ENCODE measurements at places on chromosomes 13 and 19.

- no peak for DNase-seq
Observed at GRCh38 chr19:3683405-3684053, 16.7 kb downstream of the PIP5K1C start.

- no peak for DNase-seq
Observed at GRCh38 chr13:93956426-93956825, 523.1 kb downstream of the DCT start.

GRCh38 chr19:48190288-48190884, 19.9 kb downstream of the ZSWIM9 start:
- DNase-seq: peak; percentile 87

DNA sequence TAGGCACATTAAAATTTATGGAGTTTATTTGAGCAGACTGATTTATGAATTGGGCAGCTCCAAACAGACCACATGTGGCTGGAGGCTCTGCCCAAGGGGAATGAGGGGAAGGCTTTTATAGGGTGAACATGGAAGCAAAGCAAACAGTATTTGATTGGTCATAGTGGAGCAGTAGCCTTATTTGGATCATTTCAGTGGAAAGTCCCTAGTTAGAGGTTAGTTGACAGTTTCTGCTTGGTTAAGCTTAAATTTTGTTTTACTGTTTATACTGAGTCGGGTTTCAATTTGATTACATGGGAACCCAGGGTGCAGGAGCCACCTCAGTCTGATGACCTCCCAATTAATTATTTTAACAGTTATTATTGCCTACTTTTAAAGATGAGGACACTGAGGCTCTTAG, 140.5 kb downstream of the NDFIP2 start:
- DNase-seq: no peak

DNA sequence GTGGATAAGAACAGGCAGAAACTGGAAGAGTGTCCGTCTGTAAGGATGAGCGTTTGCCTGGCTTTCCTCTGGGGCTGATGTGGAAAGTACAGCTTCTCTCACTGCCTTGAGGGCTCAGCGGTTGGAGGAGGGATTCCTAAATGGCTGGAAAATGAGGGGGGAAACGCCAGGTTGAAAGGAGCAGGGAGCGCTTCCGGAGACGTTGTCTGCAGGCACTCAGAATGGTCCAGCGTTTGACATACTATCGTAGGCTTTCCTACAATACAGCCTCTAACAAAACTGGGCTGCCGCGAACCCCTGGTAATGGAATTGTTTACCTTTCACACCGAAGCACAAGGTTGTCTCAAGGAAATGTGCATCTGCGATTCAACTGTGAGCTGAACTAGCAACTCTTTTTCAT, 39.9 kb downstream of the MRPL57 start:
- DNase-seq: no peak

DNA sequence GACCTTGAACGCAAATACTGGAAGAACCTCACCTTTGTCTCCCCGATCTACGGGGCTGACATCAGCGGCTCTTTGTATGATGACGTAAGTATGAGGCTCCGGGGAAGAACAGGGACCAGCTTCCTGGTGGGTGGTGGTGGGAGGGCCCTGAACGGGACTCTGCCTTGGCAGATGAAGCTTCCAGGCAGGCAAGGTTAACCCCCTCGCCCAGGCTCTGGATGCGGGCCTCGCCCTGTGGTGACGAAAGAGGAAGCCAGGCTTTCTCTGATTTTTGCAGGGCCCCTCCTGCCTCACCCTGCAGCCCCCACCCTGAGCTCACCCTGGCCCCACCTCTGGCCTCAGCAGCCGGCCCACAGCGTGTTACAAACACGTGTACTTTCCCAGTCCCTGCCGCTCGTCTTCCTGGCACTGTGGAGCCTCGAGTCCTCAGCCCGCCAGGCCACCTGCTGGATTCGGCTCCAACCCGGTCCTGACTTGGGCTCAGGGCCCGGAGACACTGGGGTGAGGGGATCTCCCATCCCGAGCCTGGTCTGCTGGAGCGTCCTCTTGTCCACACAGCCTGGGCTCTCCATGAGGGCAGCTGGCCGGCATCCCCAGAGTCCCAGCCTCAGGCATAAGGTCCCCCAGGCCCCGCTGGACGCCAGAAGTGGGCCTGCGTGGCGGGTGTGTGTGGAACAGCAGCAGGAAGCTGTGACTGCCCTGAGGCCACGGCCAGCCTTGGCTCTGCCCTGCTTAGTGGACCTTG, 72.4 kb downstream of the KDM4B start:
- DNase-seq: no peak

DNA sequence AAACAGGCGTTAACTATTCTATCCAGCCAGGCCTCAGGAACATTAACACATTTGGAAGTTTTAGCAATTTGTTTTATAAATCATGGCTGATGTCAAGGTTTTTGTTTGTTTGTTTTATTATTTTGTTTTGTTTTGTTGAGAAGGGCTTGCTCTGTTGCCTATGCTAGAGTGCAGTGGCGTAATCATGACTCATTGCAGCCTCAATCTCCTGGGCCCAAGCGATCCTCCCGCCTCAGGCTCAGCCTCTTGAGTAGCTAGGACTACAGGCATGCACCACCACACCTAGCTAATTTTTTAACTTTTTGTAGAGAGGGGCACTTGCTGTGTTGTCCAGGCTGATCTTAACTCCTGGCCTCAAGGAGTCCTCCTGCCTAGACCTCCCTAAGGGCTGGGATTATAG, 28.3 kb downstream of the NUP58 start:
- DNase-seq: peak; percentile 70

DNA sequence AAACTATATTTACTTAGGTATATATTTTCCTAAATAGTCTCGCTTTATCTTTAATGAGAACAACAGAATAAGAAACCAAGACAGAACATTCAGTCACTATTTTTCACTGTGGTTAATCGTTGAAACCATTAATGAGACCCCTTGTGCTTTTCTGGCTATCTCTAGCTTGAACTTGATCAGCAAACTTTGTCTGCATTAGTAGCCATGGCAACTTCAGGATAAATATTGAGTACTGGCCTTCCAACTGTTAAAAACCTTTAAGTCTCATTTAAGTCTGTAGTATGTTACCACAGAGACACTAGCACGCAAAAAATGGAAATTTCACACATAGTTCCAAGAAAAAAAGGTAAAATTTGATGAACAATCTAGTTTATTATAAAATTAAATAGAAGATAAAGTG, 946.0 kb downstream of the SLITRK5 start:
- no peak for DNase-seq

GRCh38 chr13:111065698-111066097, 49.4 kb upstream of the ARHGEF7 start:
- no peak for DNase-seq

DNA sequence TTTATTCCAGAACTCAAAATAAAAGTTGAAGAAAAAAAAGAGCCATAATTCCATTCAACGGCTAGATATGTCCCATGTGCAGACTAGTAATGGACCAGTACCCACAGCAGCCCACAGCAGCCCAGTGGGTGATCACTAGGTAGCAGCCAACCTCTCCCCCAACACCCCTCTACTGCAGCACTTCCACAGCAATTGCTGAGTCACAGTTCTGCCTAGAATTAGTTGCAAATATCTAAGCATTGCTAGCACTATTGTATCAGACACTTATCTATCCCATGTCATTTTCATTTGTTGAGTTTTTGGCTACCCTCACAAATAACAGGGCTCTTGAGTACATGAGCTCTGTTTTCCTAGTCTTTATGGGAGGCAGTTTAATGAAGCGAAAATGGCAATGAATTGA, 258.7 kb downstream of the RAP2A start:
- no peak for DNase-seq

DNA sequence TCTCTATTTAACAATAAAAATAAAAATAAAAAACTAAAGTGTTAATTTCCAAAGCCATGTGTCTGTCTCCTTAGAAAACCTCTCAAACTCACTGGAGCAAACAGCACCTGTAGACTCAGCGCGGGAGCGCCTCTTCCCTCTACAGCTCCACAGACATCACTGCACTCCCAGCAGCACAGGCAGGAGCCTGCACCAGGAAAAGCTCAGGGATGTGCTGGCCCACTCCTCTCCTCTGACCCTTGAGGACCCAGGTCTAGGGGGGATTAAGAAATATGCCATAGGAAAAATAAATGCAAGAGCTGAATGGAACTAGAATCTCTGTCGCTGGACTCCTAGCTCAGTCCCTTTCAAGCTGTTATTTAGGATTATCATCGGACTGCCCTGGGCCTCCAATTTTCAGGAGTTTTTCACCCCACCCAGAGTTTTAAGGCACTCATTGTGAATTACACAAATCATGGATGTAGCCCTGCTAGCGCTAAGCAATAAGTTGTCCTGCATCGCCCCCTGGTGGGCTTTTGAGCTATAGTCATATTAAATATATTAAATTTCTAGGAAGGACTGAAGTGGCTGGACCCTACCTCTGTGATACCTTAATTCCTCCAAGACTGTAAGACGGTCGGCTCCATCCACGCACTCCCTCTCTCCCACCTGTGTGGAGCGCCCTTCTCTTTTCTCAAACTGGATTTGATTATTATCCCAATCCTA, 333.9 kb downstream of the UQCRFS1 start:
- DNase-seq: peak; percentile 29

- no peak for DNase-seq
Observed at GRCh38 chr13:48944221-48944620, 31.5 kb upstream of the FNDC3A start.

- no peak for DNase-seq
Observed at GRCh38 chr19:33388231-33388724, 14.8 kb downstream of the CEBPG start.

DNA sequence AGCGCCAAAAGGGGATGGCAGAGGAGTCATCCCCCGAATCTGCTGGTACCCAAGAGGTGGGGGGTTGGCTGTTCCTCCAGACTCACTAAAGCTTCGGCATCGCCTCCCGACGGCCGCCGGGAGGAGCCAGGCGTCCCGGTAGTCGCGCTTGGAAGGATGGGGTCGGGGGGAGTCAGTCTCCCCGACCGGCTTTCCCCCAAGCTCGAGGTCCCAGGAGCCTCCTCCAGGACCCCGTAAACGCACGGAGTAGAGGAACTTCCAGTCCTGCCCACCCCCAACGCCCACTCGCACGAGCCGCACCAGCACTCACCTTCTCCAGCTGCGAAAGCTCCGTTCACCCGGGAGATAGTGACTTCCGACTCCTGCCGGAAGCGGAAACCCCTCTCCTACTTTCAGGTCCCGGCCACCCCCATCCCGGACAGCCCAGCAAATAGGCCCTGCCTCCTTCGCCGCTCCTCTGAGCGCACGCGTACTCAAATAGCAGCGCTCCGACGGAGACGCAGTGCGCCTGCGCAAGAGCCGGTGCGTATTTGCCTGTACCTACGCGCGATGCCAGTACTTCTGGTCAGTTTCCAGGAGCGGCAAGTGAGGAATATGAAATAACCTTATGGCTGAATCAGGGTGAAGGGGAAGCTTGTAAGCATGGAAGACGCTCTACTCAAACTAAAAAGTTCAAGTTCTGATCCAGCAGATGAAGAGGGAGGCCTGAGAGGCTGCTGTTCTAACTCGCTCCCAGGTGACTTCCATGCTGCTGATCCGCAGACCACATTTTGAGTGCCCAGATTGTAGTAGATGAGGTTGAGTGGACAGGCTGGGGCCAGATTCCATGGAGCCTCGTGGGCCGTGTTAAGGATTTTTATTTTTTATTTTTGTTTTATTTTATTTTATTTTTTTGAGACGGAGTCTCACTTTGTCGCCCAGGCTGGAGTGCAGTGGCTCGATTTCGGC, at the start of gene ELOF1:
ELOF1 (minus strand) TSS at position 350 of the 948 bp plus-strand sequence. CDS start 4,883 bp downstream, outside the sequence.
- peak; percentile 96 for DNase-seq

DNA sequence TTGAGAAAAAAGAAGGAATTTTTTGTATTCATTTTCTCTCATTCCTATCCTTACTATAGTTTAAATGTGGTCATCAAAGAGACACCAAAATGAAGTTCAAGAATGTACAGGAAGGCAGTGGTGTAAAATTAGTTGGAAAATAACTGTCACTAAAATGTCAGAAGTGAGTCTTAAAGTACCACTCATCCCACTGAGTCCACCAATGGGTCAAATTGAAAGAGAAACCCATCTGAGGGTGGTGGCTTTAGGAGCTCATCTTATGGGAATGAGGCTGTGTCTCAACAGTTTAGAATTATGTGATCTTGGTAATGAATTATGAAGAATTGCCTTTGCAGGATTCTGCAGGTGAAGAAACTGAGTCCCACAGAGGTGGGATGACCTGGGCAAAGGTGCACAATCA, 403.5 kb downstream of the FGF9 start:
- DNase-seq: no peak

- no peak for DNase-seq
Observed at GRCh38 chr13:44876782-44877324, 112.4 kb downstream of the NUFIP1 start.

DNA sequence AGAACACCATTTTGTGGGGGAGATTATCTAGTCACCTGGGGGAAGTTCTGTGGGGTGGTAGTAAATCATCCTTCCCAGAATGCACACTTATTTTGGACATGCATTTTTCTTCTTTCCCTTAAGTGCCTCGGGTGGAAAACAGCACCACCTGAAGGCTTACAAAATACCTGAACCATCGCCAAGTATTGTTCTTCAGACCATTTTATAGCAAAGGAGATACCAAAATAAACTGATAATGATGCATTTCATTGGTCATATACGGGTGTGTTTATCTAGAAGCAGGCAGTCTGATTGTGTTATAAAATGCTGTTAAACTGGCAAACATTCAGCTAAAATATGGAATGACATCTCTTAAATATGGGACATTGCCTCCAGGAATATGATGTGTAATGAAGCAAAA, 1034.7 kb downstream of the SLITRK1 start:
- no peak for DNase-seq

- DNase-seq: peak; percentile 43
Observed at GRCh38 chr13:25085125-25085742, 10.7 kb upstream of the PABPC3 start.
